ENCODE measurements at places on chromosomes 7 and 10. TPM values are rescaled to one million over a fixed set of nuclear protein-coding genes. Genes with fewer than 3 reads are reported as not detected.

The ICA1 gene
- total RNA-seq: 0.34 TPM

The NUDT13 gene
- 2.3 TPM for total RNA-seq

The SPDYE11 gene
- not detected for total RNA-seq

The PTPN20 gene
- total RNA-seq: 0.11 TPM

The IQUB gene
- total RNA-seq: not detected

The AGAP9 gene
- 3.6 TPM for total RNA-seq

The SLC26A5 gene
- not detected for total RNA-seq

The SDHAF3 gene
- 41.1 TPM for total RNA-seq

The OR2A1 gene
- total RNA-seq: not detected

The HOGA1 gene
- not detected for total RNA-seq

The C7orf57 gene
- 0.83 TPM for total RNA-seq

The CALML3 gene
- not detected for total RNA-seq

The SPDYE16 gene
- 0.23 TPM for total RNA-seq

The TAS2R5 gene
- 1.8 TPM for total RNA-seq

The ELOVL3 gene
- not detected for total RNA-seq

The PTPRZ1 gene
- not detected for total RNA-seq

The PALD1 gene
- total RNA-seq: 6.6 TPM
